Suprapubic skin (tissue), 4 donors: ENCODE measurements at places on chromosomes 7 and 10.

DNA sequence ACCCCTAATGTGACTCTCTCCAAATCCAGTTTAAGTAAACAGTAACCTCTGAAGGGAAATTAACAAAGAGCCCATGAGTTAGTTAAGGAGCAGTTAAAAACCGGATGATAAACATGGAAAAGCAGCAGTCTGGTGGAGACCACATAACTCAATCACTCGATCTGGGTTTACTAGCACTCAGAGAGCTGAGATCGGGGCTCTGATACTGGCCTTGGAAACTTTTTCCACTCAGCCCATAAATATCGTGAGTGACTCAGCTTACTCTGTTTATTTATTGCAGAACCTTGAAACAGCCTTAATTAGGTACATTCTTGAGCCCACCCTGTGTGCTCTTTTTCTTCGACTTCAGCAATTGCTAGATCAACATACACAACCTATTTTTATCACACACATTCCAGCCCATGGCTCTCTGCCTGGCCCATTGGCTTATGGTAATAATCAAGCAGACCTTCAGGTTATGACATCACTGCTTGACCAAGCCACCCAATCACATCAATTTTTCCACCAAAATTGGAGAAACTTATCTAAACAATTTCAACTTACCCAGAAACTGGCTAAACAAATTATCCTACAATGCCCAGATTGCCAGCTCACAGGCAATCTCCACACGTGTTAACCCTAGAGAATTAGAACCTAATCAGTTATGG lies 82.2 kb upstream of the GPR22 start:
- no peak for DNase-seq

- DNase-seq = no peak
These were observed 13.1 kb upstream of the CFAP46 start for GRCh38 chr10:132955479-132955878.

- DNase-seq = no peak
These were observed 37.1 kb downstream of the STEAP4 start for GRCh38 chr7:88269586-88269985.

- DNase-seq = peak; percentile 58
These were observed 175.8 kb upstream of the PPP2R2D start for GRCh38 chr10:131724891-131725580.

GRCh38 chr7:121103579-121103978 lies 115.1 kb downstream of the CPED1 start:
- DNase-seq = no peak

DNA sequence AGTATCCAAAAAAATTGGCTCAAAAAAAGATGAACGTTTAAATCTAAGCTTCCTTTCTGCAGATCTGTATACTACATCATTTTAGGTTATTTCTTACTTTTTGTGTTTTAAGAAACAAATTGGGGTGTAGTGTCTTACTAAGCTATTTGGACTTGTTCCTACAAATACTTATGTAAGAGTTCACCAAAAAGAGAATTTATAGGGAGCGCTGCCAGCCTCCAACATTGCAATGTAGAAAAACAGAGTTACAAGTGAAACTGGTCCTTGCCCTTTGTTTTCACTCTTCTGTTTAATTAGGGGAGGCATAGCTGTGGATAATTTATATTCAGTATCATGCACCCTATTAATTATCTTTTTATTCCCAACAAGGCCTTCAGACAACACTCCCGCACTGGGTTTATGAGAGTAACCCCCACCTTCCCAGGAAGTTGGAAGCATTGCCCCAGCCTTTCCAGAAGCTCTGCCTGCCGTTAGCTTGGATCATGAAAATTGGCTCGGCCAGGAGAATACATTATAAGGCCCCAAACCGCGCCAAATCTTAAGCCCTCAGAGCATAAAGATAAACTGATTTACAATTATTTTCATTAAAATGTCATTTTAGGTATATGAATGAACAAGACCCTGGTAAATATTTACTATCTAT lies 261.8 kb upstream of the KLF6 start:
- no peak for DNase-seq

GRCh38 chr10:47269294-47269693 lies 30.7 kb upstream of the GDF10 start:
- DNase-seq = no peak

- DNase-seq = no peak
These were observed 40.4 kb downstream of the PROSER2 start for GRCh38 chr10:11863353-11864109.

- DNase-seq = no peak
These were observed 22.7 kb upstream of the ZCCHC24 start for GRCh38 chr10:79468015-79468560.

GRCh38 chr10:132906836-132907235 lies 35.5 kb downstream of the CFAP46 start:
- DNase-seq = peak; percentile 36

DNA sequence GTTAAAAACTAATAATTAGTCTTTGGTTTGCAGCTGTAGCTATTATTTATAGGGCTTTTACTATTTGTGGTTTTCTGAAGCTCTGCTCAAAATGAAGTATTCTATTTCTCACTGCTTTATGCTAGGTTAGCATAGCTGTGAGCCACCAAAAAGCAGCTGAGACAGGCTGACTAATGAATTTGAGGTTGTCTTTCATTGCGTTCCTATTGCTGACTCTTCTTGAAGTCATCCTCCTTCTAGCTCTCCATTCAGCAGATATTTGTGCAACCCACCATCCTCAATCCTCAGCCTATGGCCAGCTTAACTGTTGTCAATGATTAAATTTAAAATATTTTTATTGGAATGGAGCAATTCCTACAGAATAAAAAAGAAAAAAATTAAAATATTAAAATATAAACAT lies 2.1 kb upstream of the RALA start:
- DNase-seq = no peak

- no peak for DNase-seq
These were observed 11.3 kb upstream of the SAMD9L start for GRCh38 chr7:93159490-93159889.

DNA sequence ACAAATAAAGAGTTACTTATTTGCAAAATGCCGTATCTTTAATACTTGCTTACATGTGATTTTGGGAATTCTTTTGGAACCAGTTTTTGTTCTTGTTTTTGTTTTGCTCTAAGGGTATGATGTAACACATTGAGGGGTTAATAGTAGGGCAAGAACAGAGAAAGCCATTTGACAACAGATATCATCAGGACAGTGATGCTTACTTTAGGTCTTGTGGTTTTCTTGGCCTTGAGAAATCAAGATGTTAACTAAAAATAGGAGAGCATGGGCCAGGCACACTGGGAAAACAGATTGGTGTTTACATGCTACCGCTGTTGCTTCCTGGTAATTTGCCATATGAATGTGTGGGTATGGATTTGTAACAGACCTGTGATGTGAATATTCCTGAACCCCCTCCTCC lies 3.7 kb downstream of the SAMD8 start:
- DNase-seq = no peak

DNA sequence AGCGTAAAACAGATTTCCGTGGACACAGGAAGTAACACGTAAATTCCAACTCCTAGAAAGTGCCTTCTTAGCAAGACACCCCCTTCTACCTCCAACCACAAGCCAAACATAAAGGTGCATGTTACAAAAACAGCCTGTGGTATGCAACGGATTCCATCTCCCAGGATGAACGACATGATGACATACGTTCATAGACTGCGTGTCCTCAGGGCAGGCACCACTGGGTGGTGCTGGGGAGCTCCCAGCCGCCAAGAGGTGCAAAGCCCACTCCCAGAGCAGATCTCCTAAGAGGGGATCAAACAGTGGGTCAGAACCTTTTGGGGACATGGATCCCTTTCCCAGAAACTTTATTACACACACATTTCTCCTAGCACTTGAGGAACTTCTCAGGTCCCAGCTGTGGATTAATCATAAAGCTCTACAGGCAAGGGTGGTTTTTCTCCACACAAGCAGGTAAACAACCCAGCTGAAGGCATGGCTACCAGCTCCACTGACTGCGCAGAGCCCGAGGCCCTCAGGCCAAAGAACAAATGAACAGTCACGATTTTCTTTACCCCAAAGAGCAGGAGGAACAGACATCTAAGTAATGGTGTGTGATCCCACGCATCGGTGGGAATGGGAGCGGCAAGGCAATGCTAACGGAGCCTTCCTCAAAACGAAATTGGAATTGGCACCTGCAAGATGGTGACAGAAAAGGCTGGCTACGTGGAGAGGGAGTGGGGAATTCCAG lies 13.8 kb downstream of the PSAP start:
- DNase-seq = no peak

DNA sequence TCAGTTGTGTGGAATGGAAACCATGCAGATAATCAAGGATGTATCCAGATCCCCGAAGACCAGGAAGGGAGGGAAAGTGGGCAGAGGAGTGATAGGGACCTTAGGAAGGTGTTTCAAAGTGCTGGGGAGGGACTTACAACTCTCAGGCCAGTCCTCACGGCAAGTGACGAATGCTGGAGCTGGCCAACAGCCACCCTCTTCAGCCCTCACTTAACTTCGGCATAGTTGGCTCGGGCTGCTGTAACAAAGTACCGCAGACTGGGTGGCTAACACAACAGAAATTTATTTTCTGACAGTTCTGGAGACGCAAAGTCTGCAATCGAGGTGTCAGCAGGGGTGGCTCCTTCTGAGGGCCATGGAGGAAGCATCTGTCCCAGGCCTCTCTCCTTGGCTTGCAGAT lies 265.9 kb upstream of the YAE1 start:
- DNase-seq = no peak

DNA sequence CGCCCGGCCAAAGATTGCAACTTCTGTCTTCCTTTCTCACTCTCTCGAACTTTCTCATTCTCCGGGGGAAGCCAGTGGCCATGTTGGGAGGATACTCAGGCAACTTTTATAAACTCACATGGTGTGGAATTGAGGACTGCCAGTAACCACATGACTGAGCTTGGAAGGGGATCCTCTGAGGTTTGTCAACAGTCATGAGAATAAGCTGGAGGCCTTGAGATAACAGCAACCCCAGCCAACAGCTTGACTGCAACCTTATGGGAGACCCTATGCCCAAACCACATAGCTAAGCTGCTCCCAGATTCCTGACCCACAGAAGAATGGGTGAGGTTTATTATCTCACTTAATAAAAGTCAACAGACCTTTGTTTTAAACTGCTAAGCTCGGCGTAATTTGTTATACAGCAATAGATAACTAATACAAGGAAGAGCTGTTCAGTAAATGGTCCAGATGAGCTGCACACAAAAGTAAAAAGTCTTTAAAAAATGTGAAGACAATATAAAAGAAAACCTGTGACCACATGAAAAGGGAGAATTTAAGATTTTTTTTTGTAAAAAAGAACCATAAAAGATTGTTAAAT lies 9.6 kb downstream of the SYPL1 start:
- no peak for DNase-seq
